Activated CD8-positive, alpha-beta T cell treated with anti-CD3 and anti-CD28 coated beads for 36 hours (primary cell): ENCODE measurements at places on chromosomes 2 and 18.
A peak's percentile ranks its signal among the peaks of the same experiment; 100 is the strongest.

GRCh38 chr2:197092431-197092830, 165.9 kb upstream of the PGAP1 start:
- DNase-seq, result no peak

- no peak for DNase-seq
Observed at GRCh38 chr18:53534203-53534602, 690.3 kb downstream of the MBD2 start.

DNA sequence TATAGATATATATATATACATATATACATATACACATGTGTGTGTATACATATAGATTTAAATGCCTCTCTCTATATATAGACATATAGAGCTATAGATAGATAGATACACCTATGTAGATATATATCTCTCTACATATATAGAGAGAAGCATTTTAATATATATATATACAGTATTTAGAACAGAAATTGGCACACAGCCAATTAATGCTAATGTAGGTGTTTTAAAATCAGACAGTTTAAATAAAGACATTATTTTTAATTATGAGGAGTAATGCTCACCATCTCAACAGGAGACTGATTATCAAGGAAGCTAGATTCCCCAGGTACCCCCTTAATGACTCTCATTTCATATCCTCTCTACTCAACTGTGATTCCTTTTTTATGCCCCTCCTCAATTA, 170.7 kb upstream of the CRIM1 start:
- no peak for DNase-seq

GRCh38 chr2:34787341-34787740, 1188.2 kb upstream of the FAM98A start:
- DNase-seq, result no peak

- DNase-seq, result no peak
Observed at GRCh38 chr18:56522816-56523215, 115.6 kb downstream of the TXNL1 start.

DNA sequence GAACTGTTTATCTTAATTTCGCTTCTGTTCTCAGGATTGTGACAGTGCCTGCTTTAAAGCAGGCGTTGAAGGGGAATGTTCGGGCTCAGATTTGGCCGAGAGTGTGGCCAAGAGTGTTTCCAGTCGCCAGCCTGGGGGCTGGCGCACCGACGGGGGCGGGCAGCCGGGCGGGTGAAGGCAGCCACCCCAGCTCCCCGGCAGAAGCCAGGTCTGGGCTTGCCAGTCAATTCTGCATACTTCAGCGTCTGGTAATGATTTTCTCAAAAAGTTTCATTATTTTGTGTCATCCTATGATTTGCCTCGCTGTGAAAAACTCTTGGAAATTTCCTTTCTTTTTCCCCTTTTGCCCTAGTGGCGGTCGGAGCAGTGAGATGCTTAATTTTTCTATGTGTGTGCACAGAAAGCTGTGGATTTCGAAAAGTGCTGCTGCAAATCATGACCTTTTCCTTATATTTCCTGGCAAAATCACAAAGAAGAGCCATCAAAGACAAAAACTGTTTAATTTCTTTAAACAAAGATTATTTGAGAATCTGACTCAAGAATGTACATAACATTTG, 856 bp downstream of the FAM228A start:
- DNase-seq, result no peak

GRCh38 chr18:27901424-27902226, 275.3 kb downstream of the CDH2 start:
- DNase-seq, result no peak

DNA sequence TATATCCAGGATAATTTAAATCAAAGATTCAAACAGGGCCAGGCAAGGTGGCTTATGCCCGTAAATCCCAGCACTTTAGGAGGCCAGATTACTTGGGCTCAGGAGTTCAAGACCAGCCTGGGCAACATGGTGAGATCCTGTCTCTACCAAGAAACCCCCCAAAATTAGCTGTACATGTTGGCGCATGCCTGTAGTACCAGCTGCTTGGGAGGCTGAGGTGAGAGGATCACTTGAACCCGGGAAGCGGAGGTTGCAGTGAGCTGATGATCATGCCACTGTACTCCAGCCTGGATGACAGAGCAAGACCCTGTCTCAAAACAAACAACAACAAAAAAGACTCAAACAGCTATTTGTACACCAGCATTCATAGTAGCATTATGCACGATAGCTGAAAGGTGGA, 9.2 kb downstream of the RAB10 start:
- no peak for DNase-seq

DNA sequence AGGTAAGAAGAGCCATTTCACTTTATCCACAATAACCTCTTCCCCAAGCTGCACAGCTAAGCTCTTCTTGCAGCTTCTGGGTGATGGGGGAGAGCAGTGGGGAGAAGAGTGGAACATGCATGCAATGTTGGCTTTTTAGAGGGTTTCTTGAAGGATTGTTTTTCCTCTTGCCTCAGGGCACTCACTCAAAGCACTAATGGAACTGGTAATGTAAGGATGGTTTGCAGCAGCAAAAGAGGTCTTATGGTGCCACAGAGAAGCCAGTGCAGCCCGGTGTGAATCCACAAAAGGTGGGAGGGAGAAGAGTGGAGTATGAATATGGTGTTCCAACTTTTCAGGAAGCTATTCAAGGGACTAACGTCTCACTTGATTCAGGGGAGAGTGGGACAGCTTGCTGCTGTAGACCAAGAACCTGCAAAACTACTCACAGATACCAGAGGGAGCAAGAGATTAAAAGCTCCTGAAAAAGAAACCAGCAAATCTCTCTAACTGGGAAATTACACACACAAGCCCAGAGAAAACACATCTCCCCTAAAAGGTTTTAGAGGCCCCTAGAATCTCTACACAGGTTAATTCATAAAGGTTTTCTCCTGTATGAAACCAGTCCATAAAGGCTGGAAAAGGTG, 116.4 kb downstream of the CHN1 start:
- DNase-seq, result no peak

GRCh38 chr2:26845021-26845420, 2.9 kb upstream of the DPYSL5 start:
- DNase-seq, result no peak

DNA sequence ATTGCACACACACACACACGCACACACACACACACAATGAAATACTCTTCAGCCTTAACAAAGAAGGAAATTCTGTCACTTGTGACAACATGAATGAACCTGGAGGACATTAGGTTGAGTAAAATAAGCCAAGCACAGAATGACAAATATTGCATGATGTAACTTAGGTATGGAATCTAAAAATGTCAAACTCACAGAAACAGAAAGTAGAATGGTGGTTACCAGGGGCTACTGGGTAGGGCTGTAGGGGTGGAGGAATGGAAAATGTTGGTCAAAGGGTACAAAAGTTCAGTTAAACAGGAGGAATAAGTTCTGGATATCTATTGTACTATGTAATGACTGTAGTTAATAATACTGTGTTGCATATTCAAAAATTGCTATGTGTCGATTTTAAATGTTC, 29.5 kb downstream of the SCN2A start:
- DNase-seq, result peak; percentile 54

DNA sequence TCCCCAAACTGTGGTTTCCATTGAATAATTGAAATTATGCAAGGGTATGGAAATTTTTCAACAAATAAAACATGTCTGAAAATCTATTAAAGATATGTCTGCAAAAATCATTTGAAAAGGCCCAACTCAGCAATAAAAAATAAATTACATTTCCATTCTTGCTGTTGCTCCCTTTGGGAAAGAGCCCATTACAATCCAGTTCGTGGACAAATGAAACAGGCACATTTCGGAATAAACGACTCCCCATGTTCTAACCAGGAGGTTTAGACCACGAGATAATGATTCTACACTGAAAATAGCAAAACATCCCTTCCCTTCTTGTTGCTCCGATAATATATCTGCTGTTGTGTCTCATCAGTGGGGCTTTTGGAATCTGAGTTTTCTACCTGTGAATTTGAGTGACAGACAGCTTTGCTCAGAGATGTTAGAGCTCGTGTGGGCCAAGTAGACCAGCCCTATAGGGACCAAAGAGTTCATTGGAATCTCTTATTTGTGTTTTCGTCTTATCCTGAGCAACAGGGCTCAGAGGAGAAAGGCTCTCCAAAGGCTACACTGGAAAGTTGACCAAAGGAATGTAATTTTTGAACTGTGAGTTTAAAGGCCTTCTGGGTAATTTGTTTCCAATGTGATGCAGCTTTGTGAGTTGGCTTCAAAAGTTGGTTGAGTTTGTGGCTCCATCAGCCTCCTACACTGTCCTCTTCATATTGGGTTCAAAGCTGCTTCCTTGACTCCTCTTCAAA, 119.5 kb downstream of the ACTR3 start:
- DNase-seq, result no peak

DNA sequence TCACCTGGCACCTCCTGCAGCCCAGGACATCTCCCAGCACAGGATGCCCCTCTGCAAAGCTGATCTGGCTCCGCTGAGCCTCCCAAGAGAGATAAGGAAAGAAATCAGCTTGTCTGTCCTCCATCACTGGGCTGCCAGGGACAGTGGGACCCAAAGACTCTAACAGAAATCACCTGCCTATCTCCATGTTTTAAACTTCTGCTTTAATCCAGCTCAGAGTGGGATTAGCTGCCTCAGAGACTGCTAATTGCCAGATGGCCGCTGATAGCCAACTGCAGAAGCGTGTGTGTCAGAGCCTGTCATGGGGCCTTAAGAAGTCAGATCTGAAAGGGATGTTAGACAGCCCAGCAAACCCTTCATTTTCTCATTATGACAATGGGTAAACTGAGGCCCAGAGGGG, 389.4 kb upstream of the KLHL29 start:
- DNase-seq, result no peak

GRCh38 chr18:14927701-14928100, 179.7 kb downstream of the ANKRD30B start:
- DNase-seq, result no peak

GRCh38 chr18:79544386-79544963, 135.1 kb upstream of the CTDP1 start:
- no peak for DNase-seq

- no peak for DNase-seq
Observed at GRCh38 chr2:112870841-112871835, 34.6 kb upstream of the IL1B start.

- DNase-seq, result no peak
Observed at GRCh38 chr2:215395687-215396460, 40.0 kb downstream of the FN1 start.

GRCh38 chr2:143354050-143354750, 225.0 kb downstream of the ARHGAP15 start:
- no peak for DNase-seq

DNA sequence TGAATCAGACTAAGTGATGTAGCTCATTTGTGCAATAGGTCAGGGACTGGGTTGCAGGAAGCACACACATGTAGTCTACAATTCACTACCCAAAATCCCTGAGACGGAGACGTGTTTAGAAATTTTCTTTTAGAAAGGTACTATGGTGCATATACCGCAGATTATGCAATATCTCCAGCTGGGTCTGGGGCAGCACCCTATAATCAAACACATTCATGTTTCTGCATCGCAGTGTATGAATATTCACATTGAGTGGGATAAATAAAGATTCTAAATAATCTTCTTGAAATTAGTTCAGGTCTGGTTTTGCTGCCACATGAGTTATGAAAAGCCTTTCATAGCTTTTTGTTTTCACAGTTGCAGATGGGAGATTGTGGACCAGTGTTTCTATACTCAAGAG, 395.7 kb upstream of the FANCL start:
- no peak for DNase-seq

- peak; percentile 10 for DNase-seq
Observed at GRCh38 chr2:216571909-216572513, 61.2 kb upstream of the IGFBP2 start.

DNA sequence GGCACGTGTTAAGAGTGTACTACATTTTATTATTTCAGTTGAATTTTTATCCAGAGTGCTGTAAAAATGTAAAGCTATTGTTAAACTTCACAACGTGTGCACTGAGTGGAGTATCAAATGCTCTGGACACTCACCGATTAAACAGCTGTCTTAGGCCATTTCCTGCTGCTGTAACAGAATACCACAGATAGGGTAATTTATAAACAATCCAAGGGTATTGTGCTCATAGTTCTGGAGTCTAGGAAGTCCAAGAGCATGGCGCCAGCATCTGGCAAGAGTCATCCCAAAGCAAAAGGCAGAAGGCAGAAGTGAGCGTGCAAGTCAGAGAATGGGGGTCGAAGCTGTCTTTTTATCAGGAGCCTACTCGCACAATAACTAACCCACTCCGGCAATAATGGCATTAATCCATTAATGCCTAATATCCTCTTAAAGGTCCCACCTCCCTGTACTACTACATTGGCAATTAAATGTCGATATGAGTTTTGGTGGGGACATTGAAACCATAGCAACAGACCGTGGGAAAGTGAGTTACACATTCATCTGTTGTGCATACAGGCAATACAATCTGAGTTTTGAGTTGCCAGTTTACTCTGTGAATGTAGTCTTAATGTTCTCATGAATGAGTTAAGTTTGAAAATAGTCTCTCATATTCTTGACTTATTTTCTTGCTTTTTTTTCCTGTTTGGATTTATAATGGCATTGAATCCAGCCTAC, 64.8 kb downstream of the ARMC9 start:
- DNase-seq, result no peak

- DNase-seq, result no peak
Observed at GRCh38 chr18:50711386-50711785, 108.4 kb downstream of the MRO start.

DNA sequence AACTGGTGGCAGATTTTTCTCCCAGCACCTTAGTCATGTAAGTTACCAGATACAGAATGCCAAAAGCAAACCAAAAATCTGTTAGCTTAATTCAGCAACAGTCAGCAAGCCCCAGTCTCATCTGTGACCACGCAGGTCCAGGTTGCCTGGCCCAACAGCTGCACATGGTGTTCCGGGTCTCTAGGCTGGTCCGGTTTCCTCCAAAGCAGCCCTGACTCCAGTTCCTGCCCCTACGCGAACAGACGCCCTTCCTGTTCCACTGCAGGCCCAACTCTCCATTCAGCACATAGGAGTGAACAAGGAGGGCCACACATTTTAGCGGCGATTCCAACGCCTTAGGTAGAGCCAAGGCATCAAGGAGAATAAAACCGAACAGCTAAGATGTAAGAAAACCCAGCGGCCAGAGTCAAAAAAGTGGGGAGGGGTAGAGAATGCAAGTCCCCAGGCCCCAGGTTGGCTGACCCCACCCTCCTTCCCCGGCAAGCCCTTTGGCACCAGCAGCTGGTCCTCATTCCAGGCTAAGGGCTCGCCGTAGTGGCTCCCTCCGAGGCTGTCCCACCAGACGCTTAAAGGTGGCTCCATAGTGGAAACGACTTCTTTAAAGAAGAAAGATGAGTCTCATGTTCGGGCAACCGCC, 1.5 kb downstream of the STK25 start:
- DNase-seq, result no peak

GRCh38 chr2:217886720-217887309, 116.0 kb downstream of the TNS1 start:
- peak; percentile 79 for DNase-seq

DNA sequence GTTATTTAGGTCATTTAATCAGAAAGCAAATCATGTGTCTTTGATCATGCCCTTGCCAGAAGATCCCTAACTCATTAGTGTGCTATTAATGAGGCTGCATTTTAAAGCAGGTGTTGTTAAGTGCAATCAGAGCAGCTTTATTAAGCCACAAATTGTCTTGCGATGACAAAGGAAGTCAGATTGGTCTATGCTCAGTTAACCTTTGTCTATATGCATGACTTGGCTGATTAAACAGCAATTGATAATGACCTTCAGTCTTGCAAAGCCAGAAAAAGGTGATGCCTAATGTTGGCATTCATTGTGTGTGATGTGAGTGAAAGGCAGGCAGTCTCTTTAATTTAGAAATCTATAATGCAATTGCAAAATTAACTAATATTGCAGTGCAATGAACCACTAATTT, 166.9 kb downstream of the RND3 start:
- DNase-seq, result no peak

- DNase-seq, result no peak
Observed at GRCh38 chr18:32760391-32760790, 12.4 kb downstream of the KLHL14 start.

- peak; percentile 38 for DNase-seq
Observed at GRCh38 chr2:203637471-203638167, 68.8 kb upstream of the CD28 start.
